ENCODE measurements at places on chromosomes 7 and 10.

DNA sequence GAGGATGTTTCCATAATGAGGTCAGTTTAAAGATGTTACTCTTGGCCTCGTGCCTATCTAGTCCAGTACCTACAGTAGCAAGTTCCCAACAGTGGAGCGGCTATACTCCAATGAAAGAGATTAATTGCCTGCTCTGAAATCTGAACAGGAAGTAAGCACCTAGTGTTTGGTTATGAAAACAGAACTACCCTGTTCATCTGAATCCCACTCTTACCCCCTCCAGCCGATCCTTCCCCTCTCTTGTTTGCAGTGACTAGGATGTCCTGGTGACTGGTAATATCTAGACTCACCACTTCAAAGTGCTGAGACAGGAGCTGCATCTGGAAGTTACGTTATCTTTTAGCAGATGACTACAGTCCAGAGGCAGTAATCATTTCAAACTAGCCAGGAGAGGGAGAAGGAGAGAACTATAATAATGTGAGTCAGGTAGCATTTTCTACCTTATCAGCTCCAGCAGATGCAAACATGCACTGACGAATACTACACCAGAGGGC, 666.7 kb upstream of the NRP1 start:
- no peak for DNase-seq

- DNase-seq, result no peak
These were observed 75.5 kb downstream of the CARD11 start for GRCh38 chr7:2968176-2968575.

DNA sequence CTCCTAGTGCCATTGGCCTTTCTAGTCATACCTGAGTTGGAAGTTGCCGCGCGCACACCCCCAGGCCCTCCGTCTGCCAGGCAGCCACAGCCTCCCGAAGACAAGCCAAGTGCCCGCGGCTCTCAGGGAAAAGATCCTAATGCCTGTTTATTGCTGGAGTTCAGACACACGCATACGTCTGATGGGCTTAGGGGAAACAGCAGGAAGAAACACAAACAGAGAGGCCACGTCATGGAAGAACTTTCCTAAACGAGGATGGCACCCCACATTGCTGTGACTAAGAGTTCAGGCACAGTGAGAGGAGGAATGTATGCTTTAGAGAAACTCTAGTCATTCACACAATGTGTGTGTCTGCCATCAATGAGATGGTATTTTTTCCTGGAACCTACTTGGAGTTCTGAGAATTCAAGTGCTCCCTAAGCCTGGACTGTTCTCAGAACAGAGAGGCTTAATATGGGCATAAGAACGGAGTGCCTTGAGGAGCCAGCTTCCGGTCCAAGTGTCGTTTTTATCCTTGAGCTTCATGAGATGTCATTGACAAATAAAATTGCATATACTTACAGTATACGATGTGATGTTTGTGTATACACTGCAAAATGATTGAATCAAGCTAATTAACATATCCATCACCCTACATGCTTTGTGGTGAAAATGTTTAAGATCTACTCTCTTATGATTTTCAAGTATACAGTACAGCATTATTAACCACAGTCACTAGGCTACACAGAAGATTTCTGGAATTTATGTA, 11.6 kb upstream of the RBP3 start:
- no peak for DNase-seq

DNA sequence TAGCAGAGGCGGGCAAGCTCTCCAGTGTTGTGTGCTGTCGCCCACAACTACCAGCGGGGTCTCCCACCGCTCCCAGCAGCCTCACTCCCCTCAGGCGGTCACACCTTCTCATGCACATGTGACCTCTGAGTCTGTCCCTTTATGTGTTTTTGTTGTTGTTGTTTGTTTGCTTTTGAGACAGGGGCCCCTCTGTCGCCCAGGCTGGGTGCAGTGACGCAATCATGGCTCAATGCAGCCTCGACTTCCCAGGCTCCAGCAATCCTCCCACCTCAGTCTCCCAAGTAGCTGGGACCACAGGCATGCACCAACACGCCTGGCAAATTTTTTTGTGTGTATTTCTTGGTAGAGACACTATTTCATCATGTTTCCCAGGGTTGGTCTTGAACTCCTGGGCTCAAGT, 1.5 kb downstream of the CPSF4 start:
- no peak for DNase-seq

- no peak for DNase-seq
These were observed 61.9 kb downstream of the SH3PXD2A start for GRCh38 chr10:103793429-103793828.

GRCh38 chr10:130300608-130301020, 164.4 kb downstream of the GLRX3 start:
- DNase-seq, result peak; percentile 2

- no peak for DNase-seq
These were observed 185.8 kb downstream of the USP6NL start for GRCh38 chr10:11425676-11426075.

- no peak for DNase-seq
These were observed 29.5 kb upstream of the ANKRD2 start for GRCh38 chr10:97543025-97543546.

GRCh38 chr10:23343591-23344240, 881 bp downstream of the C10orf67 start:
- peak; percentile 22 for DNase-seq

- DNase-seq, result peak; percentile 41
These were observed 28.3 kb downstream of the WDR86 start for GRCh38 chr7:151381348-151382078.

DNA sequence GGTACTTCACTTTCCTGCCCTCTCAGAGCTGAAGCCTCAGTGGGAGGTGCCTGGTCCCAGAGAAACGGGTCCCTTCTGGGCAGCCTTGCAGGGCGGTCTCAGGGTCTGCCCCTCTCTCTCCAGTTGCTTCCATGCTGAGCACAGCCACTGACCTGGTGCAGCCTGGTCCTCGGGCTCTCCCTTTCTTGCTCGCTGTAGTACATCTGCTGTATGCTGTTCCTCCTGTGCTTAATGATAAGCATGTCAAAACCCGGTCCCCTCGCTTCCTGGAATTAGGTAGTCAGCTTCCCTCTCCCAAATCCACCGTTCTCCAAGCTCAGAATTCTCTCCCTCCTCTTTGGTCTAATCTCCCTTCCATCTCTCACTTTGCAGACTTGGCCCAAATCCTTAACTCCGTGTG, 11.0 kb upstream of the HPS1 start:
- DNase-seq, result no peak

- DNase-seq, result no peak
These were observed 41.3 kb downstream of the CCDC6 start for GRCh38 chr10:59865101-59865500.

DNA sequence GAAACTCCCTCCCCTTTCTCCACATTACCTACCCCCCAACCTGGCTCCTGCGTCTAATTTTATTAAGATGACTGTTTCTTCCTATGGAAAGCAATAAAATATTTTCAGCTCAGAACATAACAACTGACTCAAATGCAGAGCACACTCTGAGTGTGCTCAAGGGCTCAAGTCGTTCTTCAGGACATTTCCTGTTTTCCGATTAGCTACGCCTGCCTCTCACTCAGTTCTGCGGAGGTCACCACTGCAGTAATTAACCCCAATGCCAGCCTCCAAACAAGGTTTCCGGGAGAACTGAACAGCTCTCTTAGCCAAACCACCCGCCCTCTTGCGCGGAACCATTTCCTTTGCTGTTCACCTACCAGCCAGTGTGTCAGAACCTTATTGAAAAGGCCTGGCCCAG, 19.3 kb downstream of the MYOF start:
- no peak for DNase-seq

- DNase-seq, result no peak
These were observed 29.3 kb downstream of the ADRA2A start for GRCh38 chr10:111106081-111106480.

GRCh38 chr10:124005991-124006392, 87.4 kb downstream of the CHST15 start:
- no peak for DNase-seq

GRCh38 chr7:3194501-3195141, 106.4 kb upstream of the SDK1 start:
- no peak for DNase-seq

DNA sequence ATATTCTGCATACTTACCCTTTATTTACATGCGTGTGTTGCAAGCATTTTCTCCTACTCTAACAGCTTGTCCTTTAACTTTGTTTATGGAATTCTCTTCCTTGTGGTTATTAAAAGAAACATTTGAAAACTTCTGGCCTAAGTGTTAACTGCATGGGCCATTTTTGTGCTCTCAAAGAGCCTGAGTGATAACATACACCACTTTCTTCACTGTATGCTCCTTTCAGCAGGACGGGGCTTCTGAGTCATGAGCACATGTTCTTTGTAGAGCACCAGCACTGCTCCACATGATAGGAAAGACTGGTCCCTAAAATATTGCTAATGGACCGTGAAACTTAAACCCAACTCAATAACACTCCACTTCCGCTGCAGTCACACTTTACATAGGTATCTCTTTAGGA, 1093.6 kb upstream of the GHITM start:
- no peak for DNase-seq

GRCh38 chr7:55554038-55554437, 18.3 kb downstream of the VOPP1 start:
- DNase-seq, result no peak

Data from activated T-helper 1 cell treated with Interleukin-2 at 50 U/mL for 16 hours (primary cell).